ENCODE measurements at places on chromosomes 12 and 14.
A peak's percentile ranks its signal among the peaks of the same experiment; 100 is the strongest.

- DNase-seq, result no peak
Observed at GRCh38 chr12:45623940-45624339, 105.6 kb upstream of the ARID2 start.

DNA sequence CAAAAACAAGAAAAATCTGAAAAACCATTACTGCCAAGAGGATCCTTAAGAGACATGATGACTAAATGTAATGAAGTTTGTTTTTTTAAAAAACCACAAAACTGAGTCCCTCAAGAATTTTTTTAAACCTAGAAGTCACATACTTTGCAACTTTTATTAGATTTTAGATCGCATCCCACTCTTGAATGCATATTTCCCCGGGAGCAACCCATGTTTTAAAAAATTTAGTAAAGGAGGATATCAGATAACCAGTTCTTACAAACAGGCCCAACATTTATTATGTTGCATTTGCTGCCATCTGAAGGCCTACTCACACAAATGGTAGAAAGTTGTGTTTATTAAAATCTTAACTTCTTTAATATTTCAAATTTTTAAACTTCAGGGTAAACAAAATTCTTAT, 44.3 kb upstream of the CCT2 start:
- no peak for DNase-seq

DNA sequence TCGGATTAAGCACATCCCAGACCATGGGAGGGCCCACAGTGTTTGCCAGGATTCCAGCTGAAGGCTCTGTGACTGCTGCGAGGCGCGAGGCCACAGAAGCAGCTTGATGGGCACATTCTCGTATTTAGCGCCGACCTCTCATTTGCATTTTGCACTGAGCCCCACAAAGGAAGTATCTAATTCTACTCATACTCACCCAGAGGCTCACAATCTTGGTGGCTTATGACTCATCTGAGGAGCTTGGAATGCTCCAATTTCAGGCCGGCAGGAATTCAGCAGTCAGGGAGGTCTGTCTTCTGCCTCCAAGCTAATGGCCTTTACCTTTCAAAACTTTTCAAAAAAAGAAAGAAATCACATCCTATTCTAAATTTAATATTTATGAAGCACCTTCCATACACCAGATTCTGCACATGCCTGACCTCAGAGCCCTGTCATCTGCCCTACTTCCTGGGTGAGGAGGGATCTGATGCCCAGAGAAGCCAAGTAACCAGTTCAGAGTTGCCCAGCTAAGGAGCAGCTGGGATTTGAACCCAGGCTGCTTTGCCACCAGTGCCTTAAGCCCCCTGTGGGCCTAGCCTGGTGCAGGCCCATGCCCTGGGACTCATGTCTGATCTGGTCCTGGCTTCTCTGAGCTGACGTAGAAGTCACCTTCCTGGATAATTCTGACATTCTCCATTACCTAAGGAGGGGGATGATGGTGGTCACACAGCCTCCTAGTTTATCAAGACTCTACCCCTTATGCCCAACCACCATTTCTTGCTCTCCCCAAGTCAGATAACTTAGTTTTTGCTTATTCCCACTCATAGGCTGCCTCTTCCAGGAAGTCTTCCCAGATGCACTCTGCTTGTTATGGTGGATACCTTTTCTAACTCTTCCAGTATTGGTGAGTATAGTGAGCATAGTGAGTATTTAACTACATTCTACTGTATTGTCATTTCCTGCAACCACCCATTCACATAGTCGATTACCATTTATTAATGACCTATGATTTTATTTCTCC, 198.9 kb downstream of the RBM19 start:
- no peak for DNase-seq

- no peak for DNase-seq
Observed at GRCh38 chr12:12219664-12220063, 47.2 kb downstream of the LRP6 start.

DNA sequence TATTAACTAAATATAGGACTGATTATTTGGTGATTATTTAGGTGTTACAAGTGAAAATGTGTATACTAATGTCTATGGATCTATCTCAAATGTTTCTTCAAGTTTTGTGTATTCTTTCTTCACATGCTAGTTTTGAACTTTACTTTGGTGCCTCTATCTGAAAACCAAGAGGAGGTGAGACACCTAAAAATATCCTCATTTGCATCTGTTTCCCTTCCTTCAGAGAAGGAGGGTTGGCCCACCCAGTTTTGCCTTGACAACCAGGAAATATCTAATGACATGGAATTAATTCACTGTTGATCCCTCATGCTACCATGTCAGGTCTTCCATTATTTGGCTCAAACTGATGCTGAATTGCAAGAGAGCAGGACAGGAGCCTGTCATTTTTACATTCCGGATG, 500.4 kb downstream of the NELL2 start:
- DNase-seq, result no peak

DNA sequence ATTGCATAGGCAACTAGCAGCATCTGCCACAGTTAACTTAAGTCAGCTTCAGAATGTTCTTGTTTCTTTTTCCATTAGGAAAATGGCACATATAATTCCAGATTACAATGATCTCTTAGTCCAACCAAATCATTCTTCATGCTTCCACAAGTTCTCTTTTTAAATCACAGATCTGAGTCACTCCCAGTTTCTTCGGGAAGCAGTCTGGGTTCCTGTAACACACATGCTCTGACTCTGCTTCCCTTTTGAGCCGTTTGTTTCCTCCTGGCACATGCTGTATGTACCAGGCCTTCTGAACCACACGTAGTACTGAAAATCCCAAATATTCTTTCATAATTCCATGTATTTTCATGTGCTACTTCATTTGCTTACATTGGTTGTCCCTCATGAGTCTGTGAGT, 388.8 kb upstream of the PDE3A start:
- DNase-seq, result no peak

GRCh38 chr12:131090274-131091210, 136.8 kb downstream of the ADGRD1 start:
- DNase-seq, result no peak

DNA sequence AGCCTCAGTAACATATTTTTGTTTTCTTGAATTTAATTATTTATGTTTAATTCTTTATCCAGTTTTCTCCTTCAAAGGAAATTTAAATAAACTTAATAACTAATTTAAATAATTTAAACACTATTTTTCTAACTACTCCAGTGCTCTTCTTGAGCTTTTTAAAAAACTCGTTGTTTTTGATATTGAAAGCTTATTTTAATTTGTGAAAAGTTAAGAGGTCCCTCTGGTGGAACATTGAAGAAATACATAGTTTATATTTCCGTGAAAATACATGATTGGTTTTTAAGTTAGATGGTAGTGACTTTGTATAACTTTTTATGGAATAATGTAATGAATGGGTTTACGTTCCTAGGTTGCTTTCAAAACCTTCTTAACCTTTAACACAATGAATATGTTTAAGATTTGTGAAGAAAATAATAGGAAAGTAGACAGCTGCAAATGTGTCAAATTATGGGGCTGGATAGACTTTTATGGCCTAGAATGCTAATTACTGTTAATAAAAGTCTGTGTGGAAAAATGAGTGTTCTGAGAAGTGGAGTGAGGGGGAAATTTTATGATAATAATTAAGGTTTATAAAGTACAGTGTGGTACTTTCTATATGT, 45.9 kb upstream of the MSRB3 start:
- no peak for DNase-seq

- no peak for DNase-seq
Observed at GRCh38 chr14:74786796-74787315, 23.7 kb downstream of the YLPM1 start.

GRCh38 chr14:43898687-43899086, 608.4 kb downstream of the FSCB start:
- no peak for DNase-seq

- no peak for DNase-seq
Observed at GRCh38 chr14:77314043-77314442, 6.6 kb downstream of the POMT2 start.

GRCh38 chr14:58488550-58488949, 61.0 kb downstream of the KIAA0586 start:
- no peak for DNase-seq

- DNase-seq, result no peak
Observed at GRCh38 chr12:11761869-11762567, 112.5 kb downstream of the ETV6 start.

GRCh38 chr12:19988001-19988400, 380.3 kb upstream of the PDE3A start:
- no peak for DNase-seq

GRCh38 chr12:76259660-76260389, 88.4 kb downstream of the BBS10 start:
- DNase-seq, result no peak

DNA sequence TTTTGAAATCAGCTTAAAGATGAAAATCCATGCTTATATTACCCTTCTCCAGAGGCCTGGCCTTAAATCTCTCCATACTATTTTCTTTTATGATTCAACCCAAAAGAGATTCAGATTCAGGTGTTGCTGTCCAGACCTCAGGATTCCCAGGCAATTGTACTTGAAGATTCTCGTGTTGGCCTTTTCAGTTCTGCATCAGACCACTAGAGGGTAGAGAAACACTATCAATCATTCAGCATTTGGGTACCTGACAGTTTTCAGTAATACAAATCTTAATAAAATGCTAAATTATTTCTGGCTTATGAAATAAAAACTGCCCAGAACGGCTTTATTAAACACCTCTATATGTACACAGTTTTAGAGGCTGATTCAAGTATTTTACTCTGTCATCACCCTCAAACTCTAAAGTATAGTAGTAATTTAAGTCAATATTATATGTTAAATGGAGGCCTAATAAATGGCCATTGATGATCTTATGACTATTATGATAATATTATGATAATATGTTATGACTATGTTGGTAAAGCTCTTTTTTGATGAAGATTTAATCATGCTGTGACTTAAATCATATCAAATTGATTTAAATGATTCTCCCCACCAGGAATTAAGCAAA, 301.1 kb downstream of the DUSP6 start:
- DNase-seq, result peak; percentile 0

- no peak for DNase-seq
Observed at GRCh38 chr12:126952096-126953007, 1314.6 kb upstream of the TMEM132C start.

- no peak for DNase-seq
Observed at GRCh38 chr14:101351769-101352168, 209.5 kb upstream of the DIO3 start.

DNA sequence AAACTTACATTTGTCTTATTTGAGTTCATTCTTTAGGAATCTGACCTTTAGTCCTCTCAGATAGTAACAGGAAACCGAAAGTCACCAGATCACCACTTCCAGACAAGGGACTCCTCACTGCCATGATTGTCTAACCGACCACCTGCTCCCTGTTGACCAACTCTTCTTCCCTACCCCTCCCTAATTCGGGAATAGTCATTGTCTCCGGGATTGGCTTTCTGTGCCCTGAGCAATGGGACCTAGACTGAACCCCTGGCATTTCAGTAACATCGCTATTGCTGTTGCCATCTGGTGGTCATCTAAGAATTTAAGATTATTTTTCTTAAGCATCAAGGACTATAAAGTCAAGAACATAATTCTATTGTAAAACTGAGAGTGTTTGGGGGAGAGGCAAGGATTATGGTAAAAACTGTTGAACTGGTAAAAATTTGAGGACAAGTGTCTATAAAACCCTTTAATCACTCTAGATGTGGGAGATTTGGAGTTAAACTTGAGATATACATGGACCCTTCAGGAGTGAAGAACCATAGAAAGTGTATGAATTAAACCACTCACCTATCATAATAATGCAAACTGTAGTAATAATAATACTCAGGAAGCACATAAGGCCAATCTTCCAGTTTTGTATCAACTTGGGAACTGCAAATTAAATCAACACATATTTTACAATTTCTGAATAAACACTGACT, 6.3 kb downstream of the CLEC2A start:
- no peak for DNase-seq

GRCh38 chr14:99660794-99661193, 15.9 kb downstream of the HHIPL1 start:
- DNase-seq, result no peak

DNA sequence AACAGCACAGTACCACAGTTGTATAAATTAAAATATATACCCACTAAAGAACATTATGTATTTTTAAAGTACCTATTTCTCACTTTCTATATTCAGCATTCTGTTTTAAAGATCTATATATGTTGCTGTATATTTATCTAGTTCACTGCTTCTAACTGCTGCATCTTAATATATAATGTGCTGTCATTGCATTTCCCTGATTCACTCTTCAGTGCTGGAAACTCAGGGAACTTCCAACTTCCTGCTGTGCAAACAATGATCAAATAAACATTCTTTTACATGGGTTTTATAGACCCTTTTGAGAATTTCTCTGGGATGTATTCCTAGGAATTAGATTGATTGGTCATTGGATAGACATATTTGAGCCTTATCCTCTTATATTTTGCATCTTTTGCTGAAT, 379.1 kb downstream of the APAF1 start:
- no peak for DNase-seq

DNA sequence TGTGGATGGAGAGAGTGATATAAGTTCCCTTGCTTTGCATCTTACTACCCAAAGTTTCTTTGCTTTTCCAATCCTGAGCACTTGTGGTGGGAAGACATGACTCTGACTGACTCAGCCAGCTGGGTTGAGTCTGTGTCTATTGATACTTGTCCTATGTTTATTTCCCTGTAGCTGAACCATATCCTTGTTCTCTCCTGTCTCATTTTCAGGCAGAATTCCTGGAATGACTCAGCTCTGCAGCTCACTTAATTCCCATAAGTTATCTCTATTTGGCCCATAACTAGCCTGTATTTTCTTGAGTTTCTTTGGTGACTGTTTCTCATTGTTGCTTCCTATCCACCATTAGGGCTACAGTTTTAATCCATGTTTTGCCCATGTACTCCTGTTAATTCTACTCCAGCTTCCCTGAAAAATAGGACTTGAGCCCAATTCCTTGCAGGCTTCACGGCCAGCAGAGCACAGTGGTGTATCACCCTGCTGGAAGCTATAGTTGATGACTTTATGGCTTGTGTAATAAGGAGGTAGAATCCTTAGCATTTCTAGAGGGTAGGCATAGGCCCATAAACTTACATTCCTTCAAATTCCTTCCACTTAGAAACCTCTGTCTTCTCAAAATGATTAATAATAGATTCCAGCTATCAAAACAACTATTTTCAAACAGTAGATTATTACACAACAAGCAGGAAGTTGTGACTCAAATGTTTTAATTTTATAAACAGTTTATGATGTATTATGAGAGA, 183.1 kb downstream of the TMTC3 start:
- DNase-seq, result no peak

DNA sequence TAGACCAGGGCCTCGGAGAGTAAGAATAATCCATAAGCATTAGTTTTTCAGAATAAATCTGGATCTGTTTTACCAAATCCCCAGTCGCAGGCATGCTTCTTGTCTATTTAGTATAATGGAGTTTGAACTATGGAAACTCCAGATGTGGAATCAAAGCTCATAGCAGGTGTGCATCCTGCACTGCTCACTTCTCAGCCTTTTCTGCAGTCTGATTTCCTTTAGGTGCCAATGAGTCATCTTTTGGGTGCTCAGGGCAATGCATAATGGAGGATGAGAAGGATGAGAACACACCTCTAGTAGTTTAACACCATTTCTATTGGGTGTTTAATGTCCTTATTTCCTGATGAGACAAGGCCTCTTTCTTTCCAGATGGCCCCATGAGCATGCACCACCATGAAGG, 961.2 kb downstream of the TMEM121 start:
- DNase-seq, result no peak

Data from effector memory CD4-positive, alpha-beta T cell (primary cell).